HFFc6 (cell line): ENCODE measurements at places on chromosomes 7 and 10.

GRCh38 chr10:61786728-61787127 is 114.8 kb upstream of the ARID5B start:
- no peaks in the 10 kb centered on the region; the same call in 1 of the 2 replicates for H3K27me3 ChIP-seq
- H3K4me3 ChIP-seq: peak overlapping the region; percentile 82
- H3K36me3 ChIP-seq: peaks cover 4% of the 10 kb centered on the region; the same call in 1 of the 2 replicates
- H3K4me1 ChIP-seq: peaks cover 81% of the 10 kb centered on the region

DNA sequence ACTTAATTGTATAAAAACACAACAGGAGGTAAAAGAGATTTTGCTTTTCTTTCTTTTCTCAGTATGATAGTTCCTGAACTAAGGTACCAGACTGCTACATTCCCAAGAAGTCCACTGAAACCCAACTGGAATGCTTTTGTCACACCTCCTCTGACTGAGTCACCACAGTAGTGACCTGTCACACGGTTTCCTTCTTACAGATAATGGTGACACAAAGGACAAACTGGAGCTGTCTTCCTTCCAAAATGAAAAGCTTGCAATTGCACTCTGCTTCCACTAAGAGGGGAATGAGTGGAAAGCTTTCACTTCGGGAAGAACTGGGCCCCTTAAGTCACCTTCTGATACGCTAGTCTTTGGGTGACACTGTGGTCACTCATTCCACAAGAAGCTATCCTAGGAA is 122.2 kb downstream of the KMT2E start:
- H3K4me3 ChIP-seq: no peak overlapping the region
- H3K36me3 ChIP-seq: peaks cover 8% of the 10 kb centered on the region
- no peaks in the 10 kb centered on the region for H3K27me3 ChIP-seq
- peaks cover 25% of the 10 kb centered on the region for H3K4me1 ChIP-seq
- peak; percentile 28 for DNase-seq

- H3K4me1 ChIP-seq: no peaks in the 10 kb centered on the region
- no peak overlapping the region for H3K4me3 ChIP-seq
- H3K27me3 ChIP-seq: no peaks in the 10 kb centered on the region; the same call in 1 of the 2 replicates
- H3K36me3 ChIP-seq: no peaks in the 10 kb centered on the region
- DNase-seq: no peak
- no peak overlapping the region for H3K27ac ChIP-seq
Observed at GRCh38 chr7:37230221-37230620, 218.4 kb downstream of the ELMO1 start.

GRCh38 chr10:9910446-9910845 is 1107.2 kb upstream of the CELF2 start:
- no peaks in the 10 kb centered on the region for H3K36me3 ChIP-seq
- no peak overlapping the region for H3K4me3 ChIP-seq
- DNase-seq: no peak
- no peaks in the 10 kb centered on the region for H3K27me3 ChIP-seq
- no peaks in the 10 kb centered on the region for H3K4me1 ChIP-seq

DNA sequence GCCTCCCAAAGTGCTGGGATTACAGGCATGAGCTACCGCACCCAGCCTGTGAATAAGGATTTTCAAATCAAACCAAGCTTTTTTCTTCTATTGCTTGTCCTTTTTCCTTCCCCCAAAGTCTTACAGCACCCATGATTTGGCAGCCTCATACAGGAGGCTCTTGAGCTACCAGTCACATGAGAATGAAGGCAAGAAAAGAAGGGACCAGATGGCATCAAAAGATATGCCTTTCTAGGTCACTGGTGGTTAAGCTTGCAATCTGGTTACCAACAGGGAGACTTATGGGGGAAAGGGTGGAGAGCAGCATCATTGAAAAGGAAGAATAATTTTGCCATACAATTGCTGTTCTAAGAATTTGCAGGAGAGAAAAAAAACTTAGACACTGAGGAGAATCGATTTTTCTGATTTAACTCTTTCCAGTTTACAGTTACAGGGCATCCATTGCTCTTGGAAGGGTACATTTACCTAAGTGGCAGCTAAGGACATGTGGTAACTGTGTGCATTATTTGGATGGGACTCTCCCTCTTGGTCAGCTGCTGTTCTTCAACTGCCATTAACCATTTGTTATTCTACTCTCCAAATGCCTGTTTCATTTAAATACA is 29.5 kb downstream of the SMNDC1 start:
- H3K4me3 ChIP-seq: no peak overlapping the region
- no peak overlapping the region for H3K27ac ChIP-seq
- no peaks in the 10 kb centered on the region for H3K36me3 ChIP-seq
- no peak for DNase-seq
- H3K4me1 ChIP-seq: peaks cover 15% of the 10 kb centered on the region

DNA sequence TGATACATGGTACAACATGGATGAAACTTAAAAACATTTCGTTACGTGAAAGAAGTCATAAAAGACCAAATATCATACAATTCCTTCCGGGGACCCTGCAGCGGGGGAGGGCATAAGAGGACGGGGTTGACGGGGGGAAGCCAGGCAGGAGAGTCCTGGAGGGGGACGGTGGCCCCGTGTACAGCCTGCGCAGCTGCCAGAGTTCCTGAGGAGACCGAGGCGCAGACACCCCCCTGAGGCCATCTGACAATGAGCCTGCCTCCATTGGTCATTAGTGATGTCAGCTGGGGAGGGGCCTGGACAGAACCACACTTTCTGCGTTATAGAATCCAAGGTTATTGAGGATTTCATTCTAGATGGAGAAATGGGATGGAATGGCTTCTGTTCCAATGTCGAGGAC is 47.2 kb downstream of the PRKAG2 start:
- peaks cover 49% of the 10 kb centered on the region for H3K27me3 ChIP-seq
- no peak overlapping the region for H3K27ac ChIP-seq
- H3K4me1 ChIP-seq: no peaks in the 10 kb centered on the region
- no peak overlapping the region for H3K4me3 ChIP-seq
- H3K36me3 ChIP-seq: no peaks in the 10 kb centered on the region

DNA sequence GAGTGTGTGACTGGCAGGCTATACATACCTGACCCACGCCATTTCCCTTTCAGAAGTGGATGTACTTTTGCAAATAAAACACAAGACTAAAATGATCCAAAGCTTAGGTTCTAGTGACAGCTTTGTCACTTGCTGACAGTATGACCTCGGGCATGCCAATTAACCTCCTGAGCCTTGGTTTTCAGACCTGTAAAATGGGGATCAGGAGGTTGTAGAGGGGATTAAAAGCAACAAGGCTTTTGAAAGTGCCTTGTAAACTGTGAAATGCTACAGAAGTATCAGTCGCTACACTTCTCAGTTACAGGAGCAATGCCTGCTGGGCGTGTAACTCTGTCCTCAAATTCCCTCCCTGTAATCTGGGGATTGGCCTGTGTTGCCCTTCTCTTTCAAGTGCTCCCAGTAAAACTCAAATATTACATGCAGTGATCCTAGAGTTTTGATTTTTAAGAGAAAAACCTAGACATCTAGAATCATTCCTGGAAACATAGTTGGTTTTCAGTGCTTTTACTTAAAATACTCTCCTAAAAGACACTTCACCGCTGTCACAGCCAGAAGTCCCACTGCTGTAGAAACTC is 8.8 kb upstream of the GRB10 start:
- H3K36me3 ChIP-seq: peaks cover 9% of the 10 kb centered on the region
- no peak for DNase-seq
- peaks cover 21% of the 10 kb centered on the region for H3K4me1 ChIP-seq
- H3K4me3 ChIP-seq: peak overlapping the region; percentile 94

DNA sequence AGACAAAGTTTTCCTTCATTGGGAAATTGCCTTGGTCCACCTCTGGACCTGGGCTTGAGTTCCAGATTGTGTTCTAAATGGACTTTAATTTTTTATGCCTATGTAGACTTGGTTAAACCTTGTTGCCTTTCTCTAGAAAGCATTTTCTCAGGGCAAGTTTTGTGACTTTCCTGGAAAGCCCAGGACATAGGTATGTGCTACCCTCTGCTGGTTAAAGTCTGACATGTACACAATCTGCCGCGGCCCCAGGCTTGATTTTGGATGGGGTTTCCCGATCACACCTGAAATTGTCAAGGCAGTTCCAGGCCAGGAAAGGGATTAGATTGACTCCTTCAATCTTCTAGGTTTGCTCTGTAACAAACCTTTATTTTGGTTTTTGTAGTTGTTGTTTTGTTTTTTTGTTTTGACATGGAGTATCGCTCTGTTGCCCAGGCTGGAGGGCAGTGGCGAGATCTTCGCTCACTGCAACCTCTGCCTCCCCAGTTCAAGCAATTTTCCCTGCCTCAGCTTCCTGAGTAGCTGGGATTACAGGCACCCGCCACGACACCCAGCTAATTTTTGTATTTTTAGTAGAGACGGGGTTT is 14.1 kb upstream of the AKR1B10 start:
- H3K27me3 ChIP-seq: no peaks in the 10 kb centered on the region; the same call in none of the 2 replicates
- H3K36me3 ChIP-seq: no peaks in the 10 kb centered on the region
- no peak overlapping the region for H3K4me3 ChIP-seq
- DNase-seq: peak; percentile 39
- H3K4me1 ChIP-seq: peaks cover 40% of the 10 kb centered on the region
- H3K27ac ChIP-seq: no peak overlapping the region

DNA sequence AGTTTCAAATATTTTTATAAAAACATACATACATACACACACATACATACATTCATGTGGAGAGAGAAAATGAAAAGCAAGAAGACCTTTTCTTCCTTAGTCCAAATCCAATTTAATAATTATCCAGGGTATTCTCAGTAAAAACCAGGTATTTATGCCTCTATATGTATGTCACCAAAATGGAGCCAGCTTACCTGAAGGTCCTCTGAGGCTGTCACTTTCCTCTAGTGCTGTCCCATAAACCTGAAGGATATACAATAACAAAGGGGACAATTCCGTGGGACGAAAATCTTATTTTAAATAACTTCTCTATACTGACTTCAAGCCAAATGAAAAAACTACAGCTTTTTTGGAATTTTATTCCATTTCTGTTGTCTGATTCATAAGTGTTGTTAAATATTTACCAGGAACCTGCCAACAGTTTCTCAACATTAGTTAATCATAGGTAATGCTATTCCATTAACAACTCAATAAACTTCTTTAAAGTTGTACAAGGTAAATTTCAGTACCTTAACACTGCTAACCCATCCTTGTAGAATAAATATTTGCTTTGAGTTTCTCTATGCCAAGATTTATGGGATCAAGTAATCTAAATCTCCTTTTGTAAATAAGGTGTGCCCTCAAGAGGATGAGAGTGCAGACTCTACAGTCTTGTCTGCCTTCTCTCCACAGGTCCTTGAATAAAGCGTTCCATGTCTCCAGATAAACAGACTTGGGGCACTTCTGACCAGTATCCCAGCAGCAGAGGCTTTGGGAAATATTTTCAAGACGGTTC is 260.3 kb downstream of the AHR start:
- H3K4me1 ChIP-seq: peaks cover 55% of the 10 kb centered on the region
- DNase-seq: no peak
- no peaks in the 10 kb centered on the region for H3K36me3 ChIP-seq
- no peak overlapping the region for H3K4me3 ChIP-seq
- no peaks in the 10 kb centered on the region; the same call in 1 of the 2 replicates for H3K27me3 ChIP-seq

DNA sequence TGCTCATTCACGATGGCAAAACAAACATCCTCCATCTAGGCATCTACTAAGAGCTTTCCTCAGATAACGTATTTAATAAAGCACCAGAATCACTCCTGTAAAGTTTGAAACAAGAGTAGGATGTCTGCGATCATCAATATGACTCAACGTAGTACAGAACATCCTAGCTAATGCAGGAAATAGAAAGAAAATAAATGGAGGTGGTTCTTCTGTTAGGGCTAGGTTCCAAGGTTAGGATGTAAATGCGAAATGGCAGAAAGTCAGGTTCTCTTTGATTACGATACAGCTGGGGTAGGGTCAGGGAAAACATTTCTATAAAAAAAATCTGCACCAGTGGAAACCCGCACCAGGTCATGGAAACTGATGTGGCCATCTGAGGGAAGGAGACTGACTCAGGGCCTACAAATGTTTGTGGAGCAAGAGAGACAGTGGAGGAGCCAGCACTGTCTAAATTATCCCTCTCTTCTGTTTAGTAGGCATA is 29.1 kb downstream of the CCDC6 start:
- no peaks in the 10 kb centered on the region for H3K27me3 ChIP-seq
- peak overlapping the region; percentile 61; the same call in 1 of the 2 replicates for H3K4me3 ChIP-seq
- peaks cover 10% of the 10 kb centered on the region for H3K36me3 ChIP-seq

GRCh38 chr10:94546049-94546900 is 687 bp downstream of the HELLS start:
- H3K27ac ChIP-seq: peak overlapping the region; percentile 94
- H3K4me3 ChIP-seq: peak overlapping the region; percentile 94
- H3K27me3 ChIP-seq: peaks cover 3% of the 10 kb centered on the region

DNA sequence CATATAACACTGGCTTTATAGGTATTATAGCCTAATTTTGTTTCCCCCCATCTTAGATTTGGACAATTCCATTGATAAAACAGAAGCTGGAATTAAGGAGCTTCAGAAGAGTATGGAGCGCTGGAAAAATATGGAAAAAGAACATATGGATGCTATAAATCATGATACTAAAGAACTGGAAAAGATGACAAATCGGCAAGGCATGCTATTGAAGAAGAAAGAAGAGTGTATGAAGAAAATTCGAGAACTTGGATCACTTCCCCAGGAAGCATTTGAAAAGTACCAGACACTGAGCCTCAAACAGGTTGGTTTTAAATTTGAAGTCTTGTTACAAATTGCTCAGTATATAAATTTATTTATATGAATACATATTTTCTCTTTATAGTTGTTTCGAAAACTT is 34.1 kb downstream of the SMC3 start:
- no peak overlapping the region for H3K4me3 ChIP-seq
- peaks cover 36% of the 10 kb centered on the region for H3K36me3 ChIP-seq
- H3K4me1 ChIP-seq: no peaks in the 10 kb centered on the region

DNA sequence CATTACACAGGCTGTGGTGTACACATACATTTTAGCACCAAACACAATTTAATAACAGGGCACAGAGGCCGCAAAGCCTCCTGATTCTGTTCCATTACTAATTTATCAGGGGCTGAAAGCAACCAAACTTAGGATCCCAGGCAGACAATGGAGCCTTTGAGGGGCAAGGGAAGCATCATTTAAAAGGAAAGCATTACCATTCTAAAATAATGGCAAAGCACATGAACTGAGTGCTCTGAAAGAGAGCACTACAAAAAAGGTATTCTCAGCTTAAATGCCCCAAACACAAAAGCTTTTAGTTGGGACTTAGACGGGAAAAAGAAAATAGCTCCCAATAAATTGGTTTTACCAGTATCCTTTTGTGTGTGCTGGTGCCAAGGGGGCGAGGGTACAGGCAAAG is 282.0 kb upstream of the ETV1 start:
- no peaks in the 10 kb centered on the region; the same call in 1 of the 2 replicates for H3K4me1 ChIP-seq
- no peak overlapping the region for H3K4me3 ChIP-seq
- no peak for DNase-seq
- H3K27me3 ChIP-seq: no peaks in the 10 kb centered on the region
- H3K36me3 ChIP-seq: no peaks in the 10 kb centered on the region

GRCh38 chr7:103129702-103130549 is 19.0 kb downstream of the NAPEPLD start:
- no peaks in the 10 kb centered on the region for H3K27me3 ChIP-seq
- H3K36me3 ChIP-seq: peaks cover 5% of the 10 kb centered on the region; the same call in 1 of the 2 replicates
- peaks cover 10% of the 10 kb centered on the region for H3K4me1 ChIP-seq
- DNase-seq: no peak

GRCh38 chr10:33566426-33566825 is 232.0 kb upstream of the NRP1 start:
- DNase-seq: no peak
- H3K27me3 ChIP-seq: peaks cover 9% of the 10 kb centered on the region
- peaks cover under 1% of the 10 kb centered on the region for H3K4me1 ChIP-seq
- no peaks in the 10 kb centered on the region for H3K36me3 ChIP-seq
- no peak overlapping the region for H3K4me3 ChIP-seq

- no peak for DNase-seq
- no peak overlapping the region for H3K27ac ChIP-seq
- H3K27me3 ChIP-seq: peaks cover 10% of the 10 kb centered on the region
- H3K4me1 ChIP-seq: peaks cover 7% of the 10 kb centered on the region
Observed at GRCh38 chr7:35729061-35729783, 34.3 kb upstream of the HERPUD2 start.

- peaks cover 2% of the 10 kb centered on the region for H3K27me3 ChIP-seq
- peaks cover 5% of the 10 kb centered on the region; the same call in 1 of the 2 replicates for H3K36me3 ChIP-seq
- no peaks in the 10 kb centered on the region for H3K4me1 ChIP-seq
Observed at GRCh38 chr7:157637216-157637949, 300.6 kb downstream of the DNAJB6 start.
